ENCODE measurements at places on chromosomes 4 and X.

- no peak for DNase-seq
These were observed 151.2 kb downstream of the COX18 start for GRCh38 chr4:72918362-72918761.

DNA sequence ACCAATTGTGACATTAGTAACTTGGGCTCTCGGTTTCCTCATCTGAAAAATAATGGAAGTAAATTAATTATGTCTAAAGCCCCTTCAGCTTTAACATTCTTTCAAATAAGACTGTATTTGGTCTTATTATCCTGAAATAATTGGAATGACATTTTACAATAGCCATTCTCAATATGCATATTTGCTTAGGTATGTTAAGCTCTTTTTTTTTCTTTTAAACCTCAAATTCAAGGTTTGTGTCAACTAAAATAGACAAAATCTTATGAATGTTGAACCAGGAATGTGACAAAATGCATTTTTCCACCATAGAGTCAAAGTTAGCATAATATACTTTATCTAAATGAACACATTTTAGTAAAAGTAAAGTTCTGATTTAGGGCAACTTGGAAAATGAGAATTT lies 34.4 kb upstream of the TET2 start:
- no peak for DNase-seq

DNA sequence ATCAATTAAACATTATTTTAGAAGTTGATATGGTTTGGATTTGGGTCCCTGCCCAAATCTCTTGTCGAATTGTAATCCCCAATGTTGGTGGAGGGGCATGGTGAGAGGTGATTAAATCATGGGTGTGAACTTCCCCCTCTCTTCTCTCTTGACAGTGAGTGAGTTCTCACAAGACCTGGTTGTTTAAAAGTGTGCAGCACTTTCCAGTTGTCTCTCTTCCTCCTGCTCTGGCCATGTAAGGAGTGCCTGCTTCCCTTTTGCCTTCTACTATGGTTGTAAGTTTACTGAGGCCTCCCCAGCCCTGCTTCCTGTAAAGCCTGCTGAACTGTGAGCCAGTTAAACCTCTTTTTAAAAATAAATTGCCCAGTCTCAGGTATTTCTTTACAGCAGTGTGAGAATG lies 141.4 kb downstream of the GALNTL6 start:
- no peak for DNase-seq

DNA sequence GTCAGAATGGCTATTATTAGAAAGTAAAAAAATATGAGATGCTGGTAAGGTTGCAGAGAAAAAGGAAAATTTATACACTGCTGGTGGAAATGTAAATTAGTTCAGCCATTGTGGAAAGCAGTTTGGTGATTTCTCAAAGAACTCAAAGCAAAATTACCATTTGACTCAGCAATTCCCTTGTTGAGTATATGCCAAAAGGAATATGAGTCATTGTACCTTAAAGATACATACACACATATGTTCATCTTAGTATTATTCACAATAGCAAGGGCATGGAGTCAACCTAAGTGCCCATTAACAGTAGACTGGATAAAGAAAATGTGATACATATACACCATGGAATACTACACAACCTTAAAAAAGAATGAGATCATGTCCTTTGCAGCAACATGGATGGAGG lies 148.2 kb downstream of the COMMD8 start:
- peak; percentile 1 for DNase-seq

GRCh38 chr4:173547889-173548288 lies 17.9 kb upstream of the HAND2 start:
- DNase-seq, result no peak

GRCh38 chr4:147052361-147052760 lies 106.7 kb upstream of the TTC29 start:
- DNase-seq, result no peak

DNA sequence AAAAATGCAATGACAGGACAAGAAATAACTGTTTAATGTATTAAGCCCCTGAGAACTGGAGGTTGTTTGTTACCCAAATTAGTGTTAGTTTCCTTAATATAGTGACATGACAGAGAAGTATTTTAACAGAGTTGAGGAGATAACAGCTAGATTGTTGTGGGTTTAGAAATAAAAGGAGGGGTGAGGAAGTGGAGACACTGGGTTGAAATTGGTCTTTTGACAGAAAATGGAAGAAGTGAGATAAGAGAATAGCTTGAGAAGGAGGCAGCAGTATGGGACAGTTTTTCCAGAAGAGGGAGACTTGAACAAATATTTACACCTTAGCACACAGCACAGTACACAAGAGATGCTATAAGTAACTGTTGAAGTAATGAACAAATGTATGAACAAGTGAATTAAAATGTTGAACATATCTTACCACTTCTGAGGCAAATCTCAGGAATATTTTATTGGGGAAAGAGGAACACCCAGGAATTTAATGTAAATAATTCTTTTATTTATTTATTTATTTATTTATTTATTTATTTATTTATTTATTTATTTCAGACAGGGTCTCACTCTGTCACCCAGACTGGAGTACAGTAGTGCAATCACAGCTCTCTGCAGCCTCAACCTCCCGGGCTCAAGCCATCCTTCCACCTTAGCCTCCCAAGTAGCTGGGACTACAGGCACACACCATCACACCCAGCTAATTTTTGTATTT lies 58.0 kb upstream of the EGFL6 start:
- no peak for DNase-seq

DNA sequence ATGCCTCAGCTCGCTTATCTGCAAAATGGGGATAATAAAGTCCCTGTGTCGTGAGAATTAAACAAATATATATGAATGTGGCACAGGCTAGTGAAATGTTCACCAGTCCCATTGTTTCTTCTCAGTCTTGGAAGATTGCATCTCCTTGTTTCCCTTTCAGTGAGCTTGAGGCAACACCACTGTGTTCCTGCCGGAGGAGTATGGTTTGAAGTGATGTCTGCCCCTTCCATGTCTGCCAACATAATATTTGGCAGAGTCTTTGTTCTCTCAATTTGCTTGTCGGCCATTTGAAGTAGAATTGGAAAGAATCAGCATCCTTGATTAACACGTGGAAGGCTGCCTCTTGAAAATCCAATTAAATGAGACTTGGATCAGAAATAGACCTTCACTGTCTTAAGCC lies 1088.5 kb upstream of the INTU start:
- DNase-seq, result no peak

DNA sequence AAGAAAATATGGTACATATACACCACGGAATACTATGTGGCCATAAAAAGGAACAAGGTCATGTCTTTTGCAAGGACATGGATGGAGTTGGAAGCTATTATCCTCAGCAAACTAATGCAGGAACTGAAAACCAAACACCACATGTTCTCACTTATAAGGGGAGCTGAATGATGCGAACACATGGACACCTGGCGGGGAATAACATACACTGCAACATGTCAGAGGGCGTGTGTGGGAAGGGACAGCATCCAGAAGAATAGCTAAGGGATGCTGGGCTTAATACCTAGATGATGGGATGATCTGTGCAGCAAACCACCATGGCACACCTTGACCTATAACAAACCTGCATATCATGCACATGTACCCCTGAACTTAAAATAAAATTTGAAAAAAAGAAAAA lies 19.5 kb upstream of the CNKSR2 start:
- DNase-seq, result no peak

DNA sequence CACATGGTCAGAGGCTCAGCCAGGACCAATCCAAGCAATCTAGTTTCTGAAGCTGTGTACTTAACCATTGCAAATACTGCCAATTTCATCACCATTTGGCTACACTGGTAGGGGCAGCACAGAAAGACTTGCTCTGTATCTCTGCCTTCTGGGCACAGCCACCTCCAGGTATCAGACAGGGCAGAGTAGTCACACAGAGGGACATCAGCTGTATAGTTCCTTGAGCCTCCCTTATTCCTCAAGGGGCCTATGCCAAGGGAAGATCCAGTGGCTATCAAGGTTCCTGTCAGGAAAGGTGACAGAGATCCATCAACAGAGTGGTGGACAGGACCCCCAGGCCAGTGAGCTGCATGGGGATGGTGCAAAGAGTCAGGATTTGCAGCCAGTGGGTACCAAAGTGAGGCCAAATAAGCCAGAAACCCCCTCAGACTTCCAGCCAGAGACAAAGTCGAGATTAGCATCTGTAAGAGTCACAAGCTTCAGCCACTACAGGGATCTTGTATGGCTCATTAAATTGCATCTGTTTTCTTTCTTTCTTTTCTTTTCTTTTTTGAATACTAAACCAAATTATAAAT lies 381.6 kb upstream of the CPEB2 start:
- no peak for DNase-seq

DNA sequence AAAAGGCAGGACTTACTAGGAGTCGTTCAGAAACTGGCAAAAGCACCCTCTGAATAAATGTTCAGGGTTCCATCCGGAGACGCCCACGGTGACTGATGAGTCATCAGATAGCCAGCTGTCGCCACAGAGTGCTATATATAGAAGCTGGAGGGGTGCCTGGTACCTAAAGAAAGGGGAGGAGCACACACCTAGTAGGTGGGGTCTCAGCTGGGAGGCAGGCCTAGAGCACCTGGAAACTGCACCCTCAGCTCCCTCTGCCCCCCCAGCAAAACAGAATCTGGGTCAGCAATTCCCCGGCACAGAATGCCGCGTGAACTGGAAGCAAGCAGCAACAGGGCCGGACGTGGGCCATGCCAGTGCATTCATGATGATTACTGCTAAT lies 242.0 kb downstream of the BCOR start:
- peak; percentile 17 for DNase-seq

GRCh38 chr4:37219242-37219641 lies 25.3 kb upstream of the NWD2 start:
- no peak for DNase-seq

DNA sequence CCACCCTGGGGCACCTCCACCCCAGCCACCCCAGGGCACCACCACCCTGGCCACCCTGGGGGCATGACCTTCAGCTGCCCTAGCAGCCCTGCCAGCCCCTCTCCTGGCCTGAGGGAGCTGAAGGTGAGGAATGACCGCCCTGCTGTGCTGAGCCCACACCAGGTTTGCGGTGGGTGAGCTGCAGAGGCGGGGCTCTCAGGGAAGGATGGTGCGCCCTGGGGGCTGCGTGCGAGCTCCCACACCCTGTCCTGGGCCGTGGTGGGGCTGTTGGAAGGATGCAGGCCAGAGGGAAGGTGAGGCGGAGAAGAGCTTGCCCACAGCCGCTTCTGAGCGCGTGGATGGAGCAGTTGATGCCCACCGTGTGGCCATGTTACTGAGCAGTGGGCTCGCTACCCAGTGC lies 17.7 kb downstream of the UVSSA start:
- no peak for DNase-seq

DNA sequence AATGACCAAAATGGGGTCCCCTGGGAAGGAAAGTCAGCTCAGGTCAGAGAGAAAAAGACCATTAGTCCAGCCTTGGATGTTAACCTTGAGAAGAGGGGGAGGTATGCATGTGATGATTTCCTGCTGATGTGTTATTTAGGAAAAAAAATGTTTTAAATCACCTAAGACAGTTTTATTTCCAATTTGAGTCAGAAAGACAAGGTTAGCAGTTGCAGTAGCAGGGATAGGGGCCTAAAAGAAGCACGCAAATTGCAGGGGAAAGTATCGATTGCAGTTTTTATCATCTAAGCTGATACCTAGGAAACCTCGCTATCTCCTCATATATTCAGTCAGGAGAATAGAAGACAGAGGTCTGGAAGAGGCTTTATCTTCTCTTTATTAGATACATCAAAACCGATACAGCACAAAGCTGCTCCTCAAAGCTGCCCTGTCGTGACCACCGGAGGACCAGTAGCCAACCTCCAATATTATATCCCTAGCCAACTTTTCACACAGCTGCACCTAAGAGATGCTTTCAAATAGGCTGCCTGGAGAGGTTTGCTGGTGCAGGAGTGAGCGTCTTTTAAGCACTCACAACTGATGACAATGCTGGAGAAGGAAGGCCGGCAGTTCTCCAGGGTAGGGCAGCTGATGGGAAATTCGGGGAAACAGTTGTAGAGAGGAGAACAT lies 289.4 kb downstream of the INPP4B start:
- no peak for DNase-seq

DNA sequence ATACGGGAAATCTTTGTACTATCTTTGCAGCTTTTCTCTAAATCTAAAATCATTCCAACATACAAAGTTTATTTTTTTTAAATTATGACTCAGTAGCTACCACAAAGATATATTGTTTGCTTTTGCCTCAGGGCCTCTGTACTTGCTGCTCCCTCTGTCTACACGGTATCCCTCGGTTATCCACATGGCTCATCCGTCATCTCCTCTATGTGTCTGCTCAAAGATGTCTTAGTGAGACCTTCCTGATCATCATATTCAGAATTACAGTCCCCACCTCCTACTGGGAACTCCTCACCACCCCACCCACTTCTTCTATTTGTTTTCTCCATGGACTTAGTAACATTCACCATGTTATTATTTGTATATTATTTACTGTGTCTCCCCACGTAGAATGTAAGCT lies 107.8 kb downstream of the PARM1 start:
- DNase-seq, result no peak

GRCh38 chr4:162683659-162684370 lies 482.9 kb downstream of the NAF1 start:
- no peak for DNase-seq

DNA sequence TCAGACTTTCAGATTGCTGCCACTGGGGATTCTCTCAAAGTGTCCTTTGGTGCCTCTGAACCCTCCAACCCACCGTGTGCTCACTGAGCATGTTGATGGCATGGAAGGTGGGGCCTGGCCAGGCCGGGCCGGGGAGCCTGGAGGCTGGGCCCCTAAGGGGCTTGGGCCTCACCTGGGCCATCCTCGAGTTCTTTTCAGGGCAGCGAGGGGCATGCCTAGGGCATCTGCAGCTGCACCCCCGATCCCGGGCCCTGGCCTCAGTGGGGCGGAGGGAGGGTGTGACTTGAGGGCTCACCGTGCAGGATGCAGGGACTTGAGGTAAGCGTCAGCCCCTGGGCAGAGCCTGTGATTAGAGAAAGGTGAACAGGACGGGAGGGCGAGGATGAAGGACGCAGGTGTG lies 1.6 kb upstream of the SH3TC1 start:
- DNase-seq, result no peak

- DNase-seq, result no peak
These were observed 23.5 kb downstream of the NFKB1 start for GRCh38 chr4:102524691-102525090.

- no peak for DNase-seq
These were observed 54.3 kb downstream of the WWC2 start for GRCh38 chr4:183153190-183153916.

- DNase-seq, result peak; percentile 62
These were observed 155.2 kb downstream of the SMIM20 start for GRCh38 chr4:26069218-26069617.

DNA sequence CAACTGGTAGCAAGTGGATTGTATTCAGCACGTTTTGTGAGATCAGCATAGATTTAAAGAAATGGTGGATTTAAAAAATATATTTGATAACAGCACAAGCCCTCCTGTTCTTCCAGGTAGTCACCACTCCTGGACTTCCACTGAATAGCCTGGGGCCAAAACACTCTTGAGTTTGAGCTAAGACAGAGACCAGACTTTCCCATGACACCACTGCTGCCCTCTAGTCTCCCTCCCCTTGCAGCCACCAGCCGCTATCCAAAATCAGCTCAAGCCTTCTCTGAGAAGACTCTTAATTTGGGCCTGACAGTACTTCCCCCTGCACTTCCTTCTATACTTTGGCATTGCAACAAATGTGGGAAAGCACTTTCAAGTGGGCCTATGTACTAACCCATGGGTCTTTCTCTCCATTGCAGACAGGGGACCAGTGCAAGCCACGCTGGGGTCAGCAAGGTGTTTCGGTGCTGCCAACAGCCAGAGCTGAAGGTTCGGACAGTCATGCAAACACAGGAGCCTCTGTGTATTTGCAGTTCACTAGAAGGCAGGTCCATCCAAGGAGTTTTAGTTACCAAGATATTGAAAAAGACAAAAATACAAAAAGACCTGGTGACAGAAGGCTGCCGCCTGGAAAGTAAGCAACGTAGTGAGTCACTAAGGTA lies 40.5 kb upstream of the KLHL13 start:
- DNase-seq, result no peak

GRCh38 chr4:166635367-166635766 lies 598.9 kb downstream of the SPOCK3 start:
- no peak for DNase-seq
